Hepatocyte (in vitro differentiated cells): ENCODE measurements at places on chromosomes 7 and 10.

- DNase-seq = peak; percentile 38
Measured at GRCh38 chr10:32795598-32796183, 162.3 kb downstream of the ITGB1 start.

GRCh38 chr10:88253622-88254021 is 329.5 kb downstream of the RNLS start:
- DNase-seq = no peak

DNA sequence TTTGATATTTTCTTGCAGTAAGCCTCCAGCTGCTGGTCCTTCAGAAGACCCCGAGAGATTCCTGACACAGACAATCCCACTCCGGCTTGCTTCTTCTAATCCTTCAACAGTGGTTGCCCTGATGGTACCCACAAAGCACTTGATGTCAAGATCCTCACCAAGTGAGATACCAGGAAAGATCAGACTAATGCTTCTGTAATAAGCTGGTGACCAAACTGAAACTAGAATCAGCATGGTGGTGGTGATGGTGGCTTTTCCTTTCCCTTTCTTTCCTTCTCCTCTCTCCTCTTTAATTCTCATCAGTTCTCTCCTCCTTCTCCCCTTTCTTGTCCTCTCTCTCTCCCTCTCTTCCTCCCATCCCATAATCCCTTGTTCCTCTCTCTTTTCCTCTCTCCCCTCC is 25.8 kb upstream of the CASD1 start:
- DNase-seq = no peak

GRCh38 chr7:148306759-148307158 is 283.8 kb upstream of the C7orf33 start:
- no peak for DNase-seq

DNA sequence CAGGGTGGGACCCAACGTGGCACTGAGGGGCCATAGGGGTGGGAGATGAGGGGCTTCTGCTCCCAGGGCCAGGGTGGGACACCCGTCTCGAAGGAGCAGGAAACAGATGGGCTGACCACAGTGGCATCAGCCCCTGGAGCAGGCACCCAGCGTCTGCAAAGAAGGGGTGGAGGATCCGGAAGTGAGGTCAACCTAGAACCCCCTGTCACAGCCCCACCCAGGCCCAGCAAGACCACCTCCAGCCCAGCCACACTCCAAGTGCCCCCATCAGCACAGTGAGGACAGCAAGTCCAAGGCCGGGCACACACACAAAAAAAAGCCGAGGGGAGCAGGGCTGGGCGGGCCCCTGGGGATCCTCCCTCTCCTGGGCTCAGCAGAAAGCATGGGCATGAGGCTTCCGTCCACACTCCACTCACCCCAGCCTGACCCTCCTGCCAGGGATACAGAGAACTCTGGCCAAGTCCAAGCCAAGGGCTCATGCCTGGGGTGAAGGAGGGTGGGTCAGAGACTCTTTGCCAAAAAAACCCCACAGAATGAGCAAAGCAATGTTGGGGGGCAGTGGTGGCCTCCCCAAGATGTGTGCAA is 111.0 kb downstream of the FOXL3 start:
- no peak for DNase-seq
